ENCODE measurements at places on chromosomes 3 and 15. TPM values are rescaled to one million over a fixed set of nuclear protein-coding genes. Genes with fewer than 3 reads are reported as not detected.

GRCh38 chr3:43031485-43031884 lies 52.4 kb downstream of the GASK1A start:
- DNase-seq, result no peak
- no peak overlapping the region for H3K4me3 ChIP-seq
- no peaks in the 10 kb centered on the region for H3K4me1 ChIP-seq
- H3K27me3 ChIP-seq, result peaks cover 64% of the 10 kb centered on the region

DNA sequence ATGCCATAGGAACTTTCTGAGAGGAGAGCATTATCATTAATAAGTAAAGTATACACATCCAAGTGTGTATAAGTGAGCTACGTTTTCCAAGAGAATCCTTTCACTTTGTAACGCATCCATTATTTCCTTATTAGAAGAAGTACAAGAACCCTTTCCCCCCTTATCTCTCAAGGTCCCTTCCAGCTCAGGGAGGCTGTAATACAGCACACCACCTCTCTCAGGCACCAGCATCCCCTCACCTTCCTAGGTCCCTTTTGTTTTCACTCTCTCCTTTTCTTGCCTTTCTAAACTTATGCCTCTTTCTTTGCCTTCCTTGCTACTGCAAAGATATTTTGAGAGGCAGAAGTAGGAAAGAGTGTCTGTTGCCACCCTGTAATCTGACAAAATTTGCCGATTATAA lies 446.0 kb downstream of the GRM7 start:
- no peaks in the 10 kb centered on the region for H3K36me3 ChIP-seq
- no peaks in the 10 kb centered on the region for H3K27me3 ChIP-seq
- no peak overlapping the region for H3K4me3 ChIP-seq
- no peak overlapping the region for H3K27ac ChIP-seq

DNA sequence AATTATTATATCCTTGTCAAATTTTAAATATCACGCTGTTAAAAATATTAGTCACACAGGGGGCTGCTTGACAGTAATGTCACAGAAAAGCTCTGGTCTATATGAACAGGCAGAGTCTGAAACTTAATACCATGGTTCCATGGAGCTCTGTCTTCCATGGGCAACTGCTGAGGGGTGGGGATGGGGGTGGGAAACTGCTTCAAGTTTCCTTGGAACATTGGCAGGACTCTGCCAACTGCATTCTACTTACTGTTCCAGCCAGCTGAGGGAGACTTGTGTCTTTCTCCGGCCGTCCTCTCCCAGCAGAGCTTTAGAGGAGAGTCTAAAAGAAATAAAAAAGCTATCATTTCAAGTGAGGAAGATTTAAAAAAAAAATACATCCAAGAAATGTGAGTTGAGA lies 348.7 kb downstream of the ZIC1 start:
- H3K27me3 ChIP-seq, result no peaks in the 10 kb centered on the region
- H3K4me3 ChIP-seq, result no peak overlapping the region
- H3K27ac ChIP-seq, result no peak overlapping the region
- H3K4me1 ChIP-seq, result no peaks in the 10 kb centered on the region

DNA sequence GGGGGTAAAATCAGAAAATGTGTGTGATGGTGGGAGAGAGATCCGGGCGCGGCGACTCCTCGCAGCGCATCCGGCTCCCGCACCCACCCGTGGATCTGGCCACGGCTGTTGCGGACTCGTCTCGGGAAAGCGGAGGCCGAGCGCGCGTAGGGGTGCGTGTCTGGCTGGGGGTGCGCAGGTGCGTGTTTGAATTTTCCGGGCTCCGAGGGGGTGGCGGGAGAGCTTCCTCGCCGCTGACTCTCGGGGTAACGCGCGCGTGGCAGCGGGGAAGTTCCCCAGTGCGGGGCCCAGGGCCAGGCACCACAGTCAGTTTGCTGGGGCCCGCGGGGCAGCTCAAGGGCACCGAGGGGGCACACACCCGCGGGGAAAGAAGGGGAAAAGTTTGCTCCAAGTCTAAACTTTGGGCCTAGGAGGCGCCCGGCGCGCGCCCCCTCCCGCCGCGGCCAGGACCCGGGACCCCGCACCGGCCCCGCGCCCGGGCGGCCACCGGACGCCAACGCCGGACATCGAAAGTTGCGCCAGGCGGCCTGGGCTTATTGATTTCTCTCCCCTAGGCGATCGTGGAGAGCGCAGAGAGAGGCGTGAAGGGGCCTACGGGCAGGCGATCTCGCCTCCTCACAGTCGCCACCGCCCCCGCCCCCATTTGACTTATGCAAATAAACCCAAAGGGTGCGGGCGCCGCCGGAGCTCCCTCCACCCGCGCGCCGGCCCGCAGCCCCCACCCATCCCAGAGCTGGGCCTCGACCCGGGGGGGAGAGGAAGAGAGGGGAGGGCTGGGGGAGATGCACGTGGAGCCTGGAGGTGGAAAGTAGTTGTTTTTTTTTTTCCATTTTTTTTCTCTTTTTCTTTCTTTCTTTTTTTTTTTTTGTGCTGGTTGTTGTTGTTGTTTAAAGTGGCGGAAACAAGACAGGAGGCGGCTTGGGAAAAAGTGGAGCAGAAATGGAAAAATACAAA lies 639 bp downstream of the FOXP1 start:
- peak overlapping the region; percentile 65 for H3K4me3 ChIP-seq
- H3K27ac ChIP-seq, result peak overlapping the region; percentile 90
- no peaks in the 10 kb centered on the region for H3K27me3 ChIP-seq
- peaks cover 27% of the 10 kb centered on the region for H3K4me1 ChIP-seq
- no peaks in the 10 kb centered on the region for H3K36me3 ChIP-seq

- H3K4me1 ChIP-seq, result no peaks in the 10 kb centered on the region
- no peak overlapping the region for H3K4me3 ChIP-seq
- DNase-seq, result no peak
- no peak overlapping the region for H3K27ac ChIP-seq
- no peaks in the 10 kb centered on the region for H3K36me3 ChIP-seq
These were observed 132.8 kb downstream of the PGPEP1L start for GRCh38 chr15:98874773-98875172.

GRCh38 chr15:62244762-62245161 lies 79.7 kb upstream of the C2CD4B start:
- H3K4me3 ChIP-seq, result no peak overlapping the region
- DNase-seq, result no peak
- no peak overlapping the region for H3K27ac ChIP-seq
- H3K27me3 ChIP-seq, result peaks cover 15% of the 10 kb centered on the region
- no peaks in the 10 kb centered on the region for H3K4me1 ChIP-seq

DNA sequence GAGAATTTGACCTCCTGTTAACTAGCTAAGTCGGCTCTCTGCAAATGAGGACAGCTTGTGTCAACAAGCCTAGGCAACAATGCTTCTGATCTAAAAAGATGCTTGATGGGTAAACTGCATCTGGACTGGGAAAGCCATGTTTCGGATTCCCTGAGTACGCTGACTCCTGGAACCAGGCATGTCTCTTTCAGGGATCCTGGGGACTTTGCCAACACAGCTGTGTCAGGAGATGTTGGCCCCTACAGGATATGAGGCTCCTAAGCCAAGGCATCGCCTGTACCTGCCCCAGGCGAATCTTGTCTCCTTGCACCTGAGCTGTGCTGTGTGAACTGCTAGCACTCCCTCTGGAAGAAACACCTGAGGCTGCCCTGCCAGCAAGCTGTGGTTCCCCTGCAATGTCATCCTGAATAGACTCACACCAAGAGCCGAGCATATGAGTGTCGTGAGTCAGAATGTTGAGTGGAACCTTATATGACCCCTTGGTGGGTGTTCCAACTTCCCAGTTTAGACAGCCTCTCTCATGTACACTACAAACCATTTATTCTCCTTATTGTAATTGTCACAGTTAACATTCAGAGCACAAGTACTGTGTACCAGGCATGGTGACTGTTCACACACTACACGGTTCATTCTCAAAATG lies 17.0 kb downstream of the EOGT start:
- H3K27me3 ChIP-seq, result no peaks in the 10 kb centered on the region
- peaks cover 23% of the 10 kb centered on the region for H3K36me3 ChIP-seq
- DNase-seq, result no peak
- no peak overlapping the region for H3K27ac ChIP-seq
- H3K4me3 ChIP-seq, result no peak overlapping the region
- 0 out of 2 replicates have a peak, but pooled peaks cover 4% of the 10 kb centered on the region for H3K4me1 ChIP-seq

GRCh38 chr3:88267441-88267840 lies 117.7 kb downstream of the C3orf38 start:
- no peak for DNase-seq
- no peak overlapping the region for H3K4me3 ChIP-seq
- no peaks in the 10 kb centered on the region for H3K27me3 ChIP-seq
- no peaks in the 10 kb centered on the region for H3K36me3 ChIP-seq

DNA sequence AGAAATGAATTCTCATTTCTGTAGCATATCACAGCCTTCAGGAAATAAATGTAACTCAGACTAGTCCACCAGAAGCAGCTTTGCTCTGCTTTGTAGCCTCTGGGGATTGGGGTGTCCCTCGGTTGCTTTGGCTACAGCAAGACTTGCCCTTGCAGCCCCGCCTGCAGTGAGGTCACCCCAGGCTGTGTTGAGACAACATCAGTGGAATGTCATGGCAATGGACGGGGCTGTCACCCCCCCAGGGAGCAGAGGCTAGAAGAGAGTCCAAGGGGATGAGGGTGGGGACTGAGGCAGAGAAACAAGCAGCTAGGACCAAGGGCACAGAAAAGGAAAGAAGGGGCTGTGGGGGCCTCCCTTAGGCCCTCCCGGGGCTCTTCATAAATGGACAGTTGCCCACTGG lies 854 bp downstream of the CLEC3B start:
- peaks cover 6% of the 10 kb centered on the region for H3K27me3 ChIP-seq
- no peak overlapping the region for H3K27ac ChIP-seq
- peak; percentile 49 for DNase-seq
- H3K4me1 ChIP-seq, result peaks cover 4% of the 10 kb centered on the region

GRCh38 chr3:40766396-40766795 lies 241.6 kb downstream of the ZNF621 start:
- H3K27ac ChIP-seq, result no peak overlapping the region
- no peaks in the 10 kb centered on the region for H3K4me1 ChIP-seq
- H3K36me3 ChIP-seq, result no peaks in the 10 kb centered on the region
- no peak overlapping the region for H3K4me3 ChIP-seq

- no peak overlapping the region for H3K4me3 ChIP-seq
- DNase-seq, result peak; percentile 87
- no peak overlapping the region for H3K27ac ChIP-seq
- no peaks in the 10 kb centered on the region for H3K27me3 ChIP-seq
These were observed 4.0 kb downstream of the CCDC51 start for GRCh38 chr3:48435774-48436476.

DNA sequence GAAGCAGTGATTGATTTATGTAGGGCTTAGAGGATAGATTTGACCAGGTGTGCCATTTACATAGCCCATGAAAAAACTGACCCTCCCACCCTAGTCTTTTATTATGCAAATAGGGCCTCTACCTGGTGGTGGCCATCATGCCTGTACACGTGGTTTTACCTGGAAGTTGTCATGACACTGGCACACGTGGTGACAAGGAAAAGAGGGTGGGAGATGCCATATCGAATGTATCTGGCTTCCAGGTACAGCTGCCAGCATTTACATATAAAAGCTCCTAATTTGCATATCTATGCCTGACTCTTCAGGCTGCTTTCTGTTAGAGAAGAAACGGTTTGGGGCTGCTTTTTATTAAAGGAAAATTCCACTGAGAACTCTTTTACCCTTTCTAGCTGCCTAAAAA lies 35.0 kb upstream of the DNAJC13 start:
- no peaks in the 10 kb centered on the region for H3K27me3 ChIP-seq
- no peak overlapping the region for H3K4me3 ChIP-seq
- no peak for DNase-seq
- no peaks in the 10 kb centered on the region for H3K4me1 ChIP-seq

GRCh38 chr15:81814882-81815455 lies 230.8 kb downstream of the MEX3B start:
- DNase-seq, result no peak
- no peak overlapping the region for H3K27ac ChIP-seq
- H3K27me3 ChIP-seq, result no peaks in the 10 kb centered on the region

DNA sequence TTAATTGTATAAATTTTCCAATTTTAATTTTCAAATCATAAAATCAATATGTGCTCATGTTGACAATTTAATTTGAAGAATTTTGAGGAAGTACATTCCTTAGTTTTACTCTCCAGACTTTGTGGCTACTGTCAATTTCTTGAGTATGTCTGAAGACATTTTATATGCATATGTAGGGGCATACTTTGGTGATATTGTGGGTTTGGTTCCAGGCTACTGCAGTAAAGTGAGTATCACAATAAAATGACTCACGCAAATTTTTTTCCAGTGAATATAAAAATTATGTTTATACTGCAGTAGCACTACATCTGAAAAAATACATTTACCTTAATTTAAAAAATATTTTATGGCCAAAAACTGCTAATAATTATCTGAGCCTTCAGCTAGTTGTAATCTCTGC lies 123.2 kb upstream of the PLCL2 start:
- no peaks in the 10 kb centered on the region for H3K4me1 ChIP-seq
- DNase-seq, result no peak
- H3K27ac ChIP-seq, result no peak overlapping the region
- H3K27me3 ChIP-seq, result no peaks in the 10 kb centered on the region
- H3K36me3 ChIP-seq, result no peaks in the 10 kb centered on the region

The CFAP91 gene
- not detected for total RNA-seq

The SNX22 gene
- total RNA-seq, result 1.8 TPM

The GP5 gene
- total RNA-seq, result not detected

The SPRED1 gene
- total RNA-seq, result 15.1 TPM

The RBP2 gene
- total RNA-seq, result not detected

The ITIH1 gene
- 0.31 TPM for total RNA-seq

The BTLA gene
- 0.22 TPM for total RNA-seq

The RPL14 gene
- 4,499 TPM for total RNA-seq

The SEMA5B gene
- total RNA-seq, result not detected

The PIERCE2 gene
- total RNA-seq, result 3.1 TPM

The FOXL2NB gene
- 10.2 TPM for total RNA-seq

The CADM2 gene
- total RNA-seq, result 0.95 TPM

The IL5RA gene
- not detected for total RNA-seq

The ZKSCAN7 gene
- total RNA-seq, result 0.07 TPM

The PXYLP1 gene
- 1.3 TPM for total RNA-seq

The GOLGA6L7 gene
- 0.11 TPM for total RNA-seq
